Esophagus squamous epithelium (tissue), 5 donors: ENCODE measurements at places on chromosomes 16 and 17.

DNA sequence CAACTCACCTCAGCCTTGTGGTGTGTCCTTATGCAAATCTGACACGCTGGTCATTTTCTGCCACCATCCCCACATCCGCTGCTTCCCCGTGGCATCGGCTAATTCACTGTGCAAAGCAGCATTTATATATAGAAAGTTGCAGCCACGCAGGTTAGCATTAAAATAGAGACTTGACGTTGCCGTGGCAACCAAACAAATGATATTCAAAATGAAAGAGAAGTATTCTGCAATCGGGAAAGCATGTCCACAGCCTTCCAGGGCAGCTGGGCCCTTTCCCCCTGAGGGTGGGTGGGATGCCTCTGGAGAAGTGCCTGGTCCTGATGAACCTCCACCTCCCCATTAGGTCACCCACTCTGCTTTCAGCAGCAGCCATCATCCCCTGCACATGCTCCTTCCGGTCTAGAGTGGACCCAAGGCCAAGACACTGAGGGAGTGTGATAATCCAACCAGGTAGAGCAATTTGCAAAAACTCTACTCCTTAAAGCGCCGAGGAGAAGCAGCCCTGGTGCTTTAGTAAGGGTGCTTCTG, 138.7 kb downstream of the GAS7 start:
- no peak for DNase-seq

DNA sequence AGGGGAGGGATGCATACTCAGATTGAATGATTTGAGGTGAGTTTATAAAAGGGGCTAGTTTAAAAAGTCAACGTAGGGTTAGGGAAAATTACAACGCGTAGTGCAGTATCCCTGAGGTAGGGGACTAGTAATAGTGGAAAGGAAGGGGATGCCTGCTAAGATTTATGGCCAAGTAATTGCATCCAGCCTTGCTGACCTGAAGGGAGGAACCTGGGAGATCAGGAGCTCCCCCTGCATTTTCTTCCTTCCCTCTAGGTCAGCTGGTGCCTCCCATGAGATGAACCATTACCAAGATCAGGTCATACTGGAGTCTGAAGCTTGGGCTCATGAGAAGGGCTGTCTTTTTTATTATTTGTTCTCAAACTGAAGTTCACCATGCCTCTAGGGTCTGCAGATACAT, 606.6 kb downstream of the TMEM114 start:
- no peak for DNase-seq

DNA sequence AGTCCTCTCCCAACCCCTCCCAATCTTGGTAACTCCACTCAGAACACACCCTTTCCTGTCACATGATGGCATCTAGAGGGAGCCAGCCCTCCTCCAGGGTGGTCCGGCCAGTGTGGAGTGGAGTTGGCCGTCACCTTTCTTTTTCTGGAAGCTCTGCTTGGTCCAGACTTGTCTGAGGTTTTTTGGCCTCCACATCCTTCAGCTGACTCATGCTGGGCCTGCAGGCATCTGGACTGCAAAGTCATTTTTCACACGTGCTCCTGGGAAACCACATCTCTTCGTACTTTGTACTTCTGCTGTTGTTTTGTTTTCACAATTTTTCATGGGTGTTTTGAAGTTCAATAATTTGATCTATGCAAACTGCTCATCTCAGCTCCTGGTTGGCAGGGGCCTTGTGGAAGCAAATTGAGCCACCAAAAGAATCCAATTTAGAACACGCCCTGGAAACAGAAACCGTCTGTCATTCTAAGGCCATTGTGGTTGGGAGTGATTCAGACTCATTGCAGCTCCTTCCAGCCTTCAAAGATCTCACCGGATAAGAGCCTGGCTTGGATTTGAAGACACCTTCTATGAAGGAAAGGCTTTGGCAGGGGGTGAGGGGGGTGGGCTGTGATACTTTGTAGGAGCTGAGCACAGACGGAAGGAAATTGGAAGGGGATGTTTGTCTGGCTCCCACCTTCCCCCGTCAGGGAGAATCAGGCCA, 42.4 kb upstream of the NF1 start:
- no peak for DNase-seq

DNA sequence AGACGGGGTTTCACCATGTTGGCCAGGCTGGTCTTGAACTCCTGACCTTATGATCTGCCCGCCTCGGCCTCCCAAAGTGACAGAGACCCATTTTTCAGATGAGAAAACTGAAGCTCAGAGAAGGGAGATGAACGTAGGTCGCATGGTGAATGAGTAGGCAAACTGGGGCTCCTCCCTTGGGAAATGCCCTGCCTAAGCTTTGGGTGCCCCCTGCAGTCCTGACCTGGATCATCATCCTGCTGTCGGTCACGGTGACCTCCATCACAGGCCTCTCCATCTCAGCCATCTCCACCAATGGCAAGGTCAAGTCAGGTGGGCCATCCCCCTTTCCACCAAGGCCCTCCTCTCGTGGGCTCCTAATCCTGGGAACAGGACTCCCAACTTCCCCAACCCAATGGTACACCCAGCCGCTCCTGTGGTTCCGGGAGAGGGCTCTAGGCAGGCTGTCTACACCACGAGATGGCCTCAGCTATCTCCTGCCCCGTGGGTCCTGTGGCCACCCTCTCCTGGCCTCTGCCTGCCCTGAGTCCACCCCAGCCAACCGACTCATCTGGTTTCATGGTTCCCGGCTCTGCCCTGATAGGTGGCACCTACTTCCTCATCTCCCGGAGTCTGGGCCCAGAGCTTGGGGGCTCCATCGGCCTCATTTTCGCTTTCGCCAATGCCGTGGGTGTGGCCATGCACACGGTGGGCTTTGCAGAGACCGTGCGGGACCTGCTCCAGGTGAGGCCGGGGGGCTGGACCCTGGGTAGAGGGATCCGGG, 4.7 kb downstream of the SLC12A3 start:
- no peak for DNase-seq

DNA sequence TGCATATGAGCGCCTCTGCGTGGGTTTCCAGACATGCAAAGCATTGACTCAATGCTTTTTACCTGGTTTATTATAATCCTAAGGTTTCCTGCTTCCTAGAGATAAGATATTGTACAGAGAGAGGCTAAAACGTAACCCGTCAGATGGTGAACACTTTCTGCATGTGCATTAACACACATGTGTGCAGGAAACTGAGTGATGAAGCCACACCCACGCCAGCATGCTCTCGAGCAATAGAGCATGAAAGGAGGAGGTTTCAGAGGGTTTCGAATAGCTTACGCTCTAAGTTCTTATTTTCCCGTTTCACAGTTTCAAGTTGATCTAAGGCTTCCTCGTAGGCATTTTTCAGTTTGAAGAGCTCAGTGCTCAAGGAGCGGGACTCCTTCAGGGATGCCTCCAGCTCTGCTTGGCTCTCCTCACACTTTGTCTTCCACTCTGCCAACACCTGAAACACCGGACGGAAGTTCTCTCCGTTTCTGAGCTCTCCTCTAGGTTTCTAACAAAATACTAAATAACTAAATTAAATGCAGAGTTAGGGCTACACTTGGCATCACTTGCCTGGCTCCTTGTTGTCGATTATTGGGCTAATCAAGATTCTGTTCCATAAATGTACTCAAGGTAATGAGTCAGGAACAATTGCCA, 23.2 kb downstream of the MYH3 start:
- DNase-seq, result no peak
